ENCODE measurements at places on chromosomes 5 and 9. TPM values are rescaled to one million over a fixed set of nuclear protein-coding genes. Genes with fewer than 3 reads are reported as not detected.
A peak's percentile ranks its signal among the peaks of the same experiment; 100 is the strongest.

Gene ZNF883
- total RNA-seq = 0.73 TPM

Gene RFK
- 11.0 TPM for total RNA-seq

GRCh38 chr5:67233075-67233474 is 36.5 kb upstream of the CD180 start:
- peaks cover 3% of the 10 kb centered on the region for H3K27me3 ChIP-seq
- no peaks in the 10 kb centered on the region for H3K36me3 ChIP-seq
- no peak for DNase-seq
- no peak overlapping the region for H3K4me3 ChIP-seq

- no peaks in the 10 kb centered on the region for H3K36me3 ChIP-seq
- DNase-seq = no peak
- H3K27me3 ChIP-seq = peaks cover 7% of the 10 kb centered on the region
- H3K27ac ChIP-seq = no peak overlapping the region
These were observed 2.7 kb downstream of the PRDM12 start for GRCh38 chr9:130667120-130667435.

DNA sequence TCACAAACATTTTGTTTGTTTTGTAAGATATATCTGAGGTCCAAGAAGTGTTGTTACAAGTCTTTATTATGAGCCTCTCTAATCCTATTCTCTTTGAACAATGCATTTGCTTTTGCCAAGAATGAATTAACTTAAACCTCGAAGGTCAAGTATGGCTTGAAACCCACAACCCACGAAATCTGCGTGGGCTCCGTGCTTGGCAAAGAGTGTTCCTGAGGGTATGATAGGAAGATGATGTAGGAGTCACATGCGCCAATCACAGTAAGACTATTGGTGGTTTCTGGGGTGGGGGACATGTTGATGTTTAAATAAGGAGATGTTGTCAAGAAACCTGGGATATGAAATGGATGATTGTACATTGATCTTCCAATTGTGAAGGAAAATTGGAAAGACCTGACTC is 330.8 kb upstream of the RFX3 start:
- no peaks in the 10 kb centered on the region for H3K27me3 ChIP-seq
- DNase-seq = no peak
- no peaks in the 10 kb centered on the region for H3K4me1 ChIP-seq
- H3K27ac ChIP-seq = no peak overlapping the region
- no peaks in the 10 kb centered on the region for H3K36me3 ChIP-seq

- peak within 1 kb of the TSS; percentile 37 for H3K27ac ChIP-seq
- peak within 1 kb of the TSS; percentile 90 for H3K4me3 ChIP-seq
- H3K4me1 ChIP-seq = peaks cover 41% of the 10 kb centered on the region
- H3K27me3 ChIP-seq = no peaks in the 10 kb centered on the region
- H3K36me3 ChIP-seq = no peaks in the 10 kb centered on the region
- peak; percentile 94 for DNase-seq
These were observed at the start of gene TMEM245 for GRCh38 chr9:109119439-109120203. TMEM245 (minus strand) TSS chr9:109119947; CDS start chr9:109119913, 34 bp downstream.

DNA sequence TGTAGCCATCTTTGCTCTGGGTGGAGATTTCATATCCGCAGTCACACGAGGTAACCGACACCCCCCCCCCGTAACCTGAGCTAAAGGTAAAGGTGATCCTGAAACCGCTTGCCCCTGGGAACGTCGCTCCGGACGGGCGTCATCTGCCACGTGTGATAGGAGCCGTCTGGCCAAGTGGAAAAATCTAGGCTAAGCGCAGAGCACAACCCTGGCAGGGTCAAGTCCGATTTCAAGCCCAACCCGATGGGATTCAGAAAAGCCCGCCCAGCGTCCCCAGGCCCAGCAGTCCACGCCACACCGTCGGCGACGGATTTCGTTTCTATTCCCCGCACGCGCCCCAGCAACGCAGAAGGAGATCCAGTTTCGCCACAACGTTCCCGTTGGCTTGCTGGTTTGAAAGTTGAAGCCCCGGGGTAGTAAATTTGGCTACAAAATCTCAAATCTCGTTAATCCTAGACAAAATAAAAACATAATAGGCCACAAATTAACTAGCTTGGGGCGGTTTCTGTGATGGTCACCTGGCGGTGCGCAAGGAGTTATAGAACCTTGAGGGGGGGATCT is 32.4 kb upstream of the NFIB start:
- no peak overlapping the region for H3K27ac ChIP-seq
- no peak for DNase-seq
- H3K27me3 ChIP-seq = peaks cover 79% of the 10 kb centered on the region
- H3K36me3 ChIP-seq = no peaks in the 10 kb centered on the region
- H3K4me1 ChIP-seq = no peaks in the 10 kb centered on the region
- H3K4me3 ChIP-seq = no peak overlapping the region

- H3K36me3 ChIP-seq = no peaks in the 10 kb centered on the region
- no peaks in the 10 kb centered on the region for H3K27me3 ChIP-seq
- no peak overlapping the region for H3K4me3 ChIP-seq
- H3K4me1 ChIP-seq = no peaks in the 10 kb centered on the region
These were observed 780.0 kb downstream of the SEMA5A start for GRCh38 chr5:8765886-8766285.

Gene S1PR3
- total RNA-seq = 0.13 TPM

DNA sequence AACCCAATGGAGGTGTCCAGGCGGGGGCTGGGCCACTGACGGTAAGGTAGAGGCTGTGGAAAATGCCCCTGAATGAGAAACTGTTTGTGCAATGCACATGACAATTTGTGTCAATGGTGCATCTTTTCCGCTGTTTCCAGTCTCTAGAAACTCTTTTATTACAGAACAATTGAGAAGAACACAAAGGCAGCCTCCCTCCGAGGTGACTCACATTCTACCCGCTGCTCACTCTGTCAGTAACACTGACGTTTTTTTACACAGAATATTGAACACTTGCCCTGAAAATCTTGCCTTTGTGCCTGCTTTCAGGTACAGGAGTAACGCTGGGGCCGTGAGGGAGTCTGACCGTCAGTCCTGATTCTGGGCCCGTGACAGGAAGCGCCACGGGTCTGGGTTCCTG is 11.7 kb upstream of the TENT4A start:
- H3K27me3 ChIP-seq = peaks cover 22% of the 10 kb centered on the region
- no peaks in the 10 kb centered on the region for H3K4me1 ChIP-seq
- DNase-seq = no peak
- no peak overlapping the region for H3K4me3 ChIP-seq
- no peak overlapping the region for H3K27ac ChIP-seq

GRCh38 chr5:24765219-24765618 is 120.4 kb upstream of the CDH10 start:
- no peak overlapping the region for H3K27ac ChIP-seq
- H3K4me1 ChIP-seq = no peaks in the 10 kb centered on the region
- no peaks in the 10 kb centered on the region for H3K27me3 ChIP-seq
- no peaks in the 10 kb centered on the region for H3K36me3 ChIP-seq
- no peak overlapping the region for H3K4me3 ChIP-seq

Gene VCAN
- total RNA-seq = 1.1 TPM

DNA sequence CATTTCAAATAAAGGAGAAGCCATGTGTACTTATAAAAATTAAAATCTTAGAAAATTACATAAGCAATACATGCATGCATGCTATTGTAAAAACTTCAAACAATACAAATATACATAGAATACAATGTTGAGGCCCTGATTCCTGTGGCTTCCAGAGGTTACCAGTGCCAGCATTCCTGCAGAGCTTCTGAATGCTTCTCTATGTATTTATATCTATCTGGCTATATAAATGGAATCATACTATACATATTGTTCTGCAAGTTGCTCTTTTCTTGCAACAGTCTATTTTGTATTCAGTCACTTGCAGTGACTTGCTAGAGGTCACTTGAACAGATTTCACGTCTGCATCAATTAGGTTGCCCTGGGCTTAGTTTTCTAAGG is 3.2 kb upstream of the IL12B start:
- H3K4me3 ChIP-seq = no peak overlapping the region
- no peaks in the 10 kb centered on the region for H3K36me3 ChIP-seq
- H3K27me3 ChIP-seq = no peaks in the 10 kb centered on the region
- no peak overlapping the region for H3K27ac ChIP-seq
- peaks cover 12% of the 10 kb centered on the region for H3K4me1 ChIP-seq
- no peak for DNase-seq

DNA sequence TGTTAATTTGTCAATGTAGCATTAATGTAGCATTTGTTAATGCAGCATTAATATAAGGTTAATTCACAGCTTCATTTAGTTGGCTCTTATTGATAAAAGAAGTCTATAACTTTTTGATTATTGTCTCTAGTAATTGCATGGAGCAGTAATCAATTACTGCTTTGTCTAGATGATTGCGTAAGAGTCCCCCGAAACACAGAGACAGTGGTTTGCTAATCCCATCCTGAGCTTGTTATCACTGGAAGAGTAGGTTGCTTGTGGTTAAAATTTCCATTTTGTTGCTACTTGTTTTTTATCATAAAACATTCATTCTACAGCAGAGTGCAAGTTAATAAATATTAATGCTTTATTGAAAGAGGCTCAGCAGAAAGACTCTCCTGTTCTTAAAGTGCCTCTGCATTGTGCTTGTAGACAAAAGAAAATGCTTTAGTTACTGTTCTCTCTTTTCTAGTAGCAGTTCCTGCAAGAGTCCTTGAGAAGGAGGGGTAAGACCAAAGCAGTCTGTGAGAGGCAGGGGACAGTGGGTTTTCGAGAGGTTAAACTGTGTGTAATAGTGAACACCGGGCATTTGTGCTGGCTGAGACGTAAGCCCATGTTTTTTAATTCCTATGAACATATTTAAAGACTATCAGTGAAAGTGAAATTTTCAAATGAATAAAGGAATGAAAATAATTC is 291.7 kb downstream of the TRPM3 start:
- no peaks in the 10 kb centered on the region for H3K27me3 ChIP-seq
- no peak overlapping the region for H3K27ac ChIP-seq
- no peak for DNase-seq
- no peaks in the 10 kb centered on the region for H3K36me3 ChIP-seq

GRCh38 chr5:173590436-173591055 is 25.9 kb downstream of the BOD1 start:
- H3K4me3 ChIP-seq = no peak overlapping the region
- no peak overlapping the region for H3K27ac ChIP-seq
- no peak for DNase-seq
- no peaks in the 10 kb centered on the region for H3K27me3 ChIP-seq
- no peaks in the 10 kb centered on the region for H3K4me1 ChIP-seq
- no peaks in the 10 kb centered on the region for H3K36me3 ChIP-seq

DNA sequence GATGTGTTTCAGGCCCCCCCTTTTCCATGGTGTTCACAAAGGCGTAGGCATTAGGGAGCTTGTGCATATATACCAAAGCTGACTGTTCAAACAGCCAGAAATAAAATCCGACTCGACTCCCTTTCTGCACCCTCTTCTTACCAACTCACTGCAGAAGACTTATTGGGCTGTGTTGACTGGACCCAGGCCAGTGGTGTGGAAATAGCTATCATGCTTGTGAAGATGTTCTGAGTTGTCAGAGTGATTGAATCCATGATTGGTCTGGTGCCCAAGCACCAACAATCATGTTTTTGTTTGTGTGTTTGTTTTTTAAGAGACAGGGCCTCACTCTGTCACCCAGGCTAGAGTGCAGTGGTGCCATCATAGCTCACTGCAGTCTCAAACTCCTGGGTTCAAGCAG is 21.6 kb downstream of the TJP2 start:
- no peaks in the 10 kb centered on the region for H3K36me3 ChIP-seq
- peaks cover 2% of the 10 kb centered on the region for H3K4me1 ChIP-seq
- no peak overlapping the region for H3K27ac ChIP-seq
- H3K4me3 ChIP-seq = no peak overlapping the region
- H3K27me3 ChIP-seq = no peaks in the 10 kb centered on the region
- DNase-seq = no peak

- H3K4me3 ChIP-seq = no peak overlapping the region
- no peaks in the 10 kb centered on the region for H3K4me1 ChIP-seq
- no peak for DNase-seq
- peaks cover 5% of the 10 kb centered on the region for H3K27me3 ChIP-seq
These were observed 398.4 kb downstream of the MED10 start for GRCh38 chr5:5979761-5980537.

DNA sequence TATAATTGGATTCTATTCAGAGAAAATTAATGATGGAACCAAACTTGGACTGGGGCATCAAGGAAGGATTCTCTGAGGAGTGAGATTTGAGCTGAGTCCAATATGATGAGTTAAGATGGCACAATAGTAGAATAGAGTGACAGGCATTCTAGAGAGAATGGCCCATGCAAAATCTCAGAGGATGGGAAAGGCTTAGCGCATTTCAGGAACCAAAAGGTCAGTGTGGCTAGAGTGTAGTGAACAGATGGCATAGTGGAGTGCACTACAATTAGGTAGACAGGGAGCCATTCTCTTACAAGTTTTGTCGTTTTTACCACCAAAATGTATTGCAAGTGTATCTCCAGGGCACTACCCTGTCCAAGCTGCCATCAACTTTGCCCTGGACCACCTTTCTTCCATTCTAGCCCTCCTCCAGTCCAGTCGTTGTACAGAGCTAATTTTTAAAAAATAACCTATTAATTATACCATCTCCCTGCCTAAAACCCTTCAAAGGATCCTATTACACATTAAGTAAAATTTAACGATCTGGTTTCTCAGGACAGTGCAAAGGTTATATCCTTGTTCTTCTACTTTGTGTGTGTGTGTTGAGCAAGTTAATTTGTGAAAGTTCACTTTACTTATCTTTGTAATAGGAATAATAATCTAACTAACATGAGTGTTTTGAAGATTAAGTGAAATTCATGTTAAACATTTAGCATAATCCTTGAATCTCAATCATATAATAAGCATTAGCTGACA is 211.7 kb downstream of the COMMD10 start:
- H3K27ac ChIP-seq = no peak overlapping the region
- no peak overlapping the region for H3K4me3 ChIP-seq
- H3K4me1 ChIP-seq = no peaks in the 10 kb centered on the region
- no peaks in the 10 kb centered on the region for H3K27me3 ChIP-seq
- H3K36me3 ChIP-seq = peaks cover 4% of the 10 kb centered on the region
